H7 (cell line): ENCODE measurements at places on chromosomes 5 and 9. TPM values are rescaled to one million over a fixed set of nuclear protein-coding genes. Genes with fewer than 3 reads are reported as not detected.
A peak's percentile ranks its signal among the peaks of the same experiment; 100 is the strongest.

DNA sequence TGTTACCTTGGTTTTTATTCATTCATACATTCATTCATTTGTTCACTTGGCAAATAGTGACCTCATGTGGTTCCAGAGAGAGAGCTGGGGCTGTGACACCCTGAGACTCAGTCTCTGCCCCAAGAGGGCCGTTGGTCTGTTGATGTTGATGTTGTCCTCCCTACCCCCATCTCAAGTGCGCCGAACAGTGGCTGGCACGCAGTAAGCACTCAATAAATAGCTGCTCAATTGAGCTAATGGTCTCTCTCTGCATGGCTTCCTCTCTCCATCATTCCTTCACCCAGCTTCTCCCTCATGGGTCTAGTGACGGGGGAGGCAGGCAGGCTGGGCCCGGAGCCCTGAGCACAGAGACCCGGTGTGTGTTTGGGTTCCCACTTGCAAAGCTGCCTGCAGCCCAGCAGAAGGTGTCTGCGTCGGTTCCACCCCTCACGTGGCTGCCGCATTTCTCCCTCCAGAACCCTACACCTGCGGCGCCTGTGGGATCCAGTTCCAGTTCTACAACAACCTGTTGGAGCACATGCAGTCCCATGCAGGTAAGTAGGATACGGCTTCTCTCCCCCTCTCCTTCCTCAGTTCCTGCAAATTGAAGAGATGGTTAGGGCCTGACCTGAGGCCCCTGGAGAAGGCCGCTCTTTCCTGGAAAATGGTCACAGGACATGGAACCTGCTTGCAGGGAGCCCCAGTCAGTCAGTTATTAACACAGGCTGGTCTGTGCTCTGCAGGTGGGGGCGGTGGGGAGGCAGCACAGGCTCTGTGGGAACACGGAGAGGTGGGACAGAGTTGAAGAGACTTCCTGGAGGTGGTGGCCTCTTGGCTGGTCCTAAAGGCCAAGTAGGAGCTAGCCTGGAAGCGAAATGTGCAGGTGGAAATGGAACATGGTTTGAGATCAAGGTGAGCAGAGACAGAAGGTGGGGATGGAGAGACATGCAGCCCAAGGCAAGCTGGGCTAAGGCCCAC is 42.0 kb downstream of the AMBP start:
- DNase-seq, result peak; percentile 19

DNA sequence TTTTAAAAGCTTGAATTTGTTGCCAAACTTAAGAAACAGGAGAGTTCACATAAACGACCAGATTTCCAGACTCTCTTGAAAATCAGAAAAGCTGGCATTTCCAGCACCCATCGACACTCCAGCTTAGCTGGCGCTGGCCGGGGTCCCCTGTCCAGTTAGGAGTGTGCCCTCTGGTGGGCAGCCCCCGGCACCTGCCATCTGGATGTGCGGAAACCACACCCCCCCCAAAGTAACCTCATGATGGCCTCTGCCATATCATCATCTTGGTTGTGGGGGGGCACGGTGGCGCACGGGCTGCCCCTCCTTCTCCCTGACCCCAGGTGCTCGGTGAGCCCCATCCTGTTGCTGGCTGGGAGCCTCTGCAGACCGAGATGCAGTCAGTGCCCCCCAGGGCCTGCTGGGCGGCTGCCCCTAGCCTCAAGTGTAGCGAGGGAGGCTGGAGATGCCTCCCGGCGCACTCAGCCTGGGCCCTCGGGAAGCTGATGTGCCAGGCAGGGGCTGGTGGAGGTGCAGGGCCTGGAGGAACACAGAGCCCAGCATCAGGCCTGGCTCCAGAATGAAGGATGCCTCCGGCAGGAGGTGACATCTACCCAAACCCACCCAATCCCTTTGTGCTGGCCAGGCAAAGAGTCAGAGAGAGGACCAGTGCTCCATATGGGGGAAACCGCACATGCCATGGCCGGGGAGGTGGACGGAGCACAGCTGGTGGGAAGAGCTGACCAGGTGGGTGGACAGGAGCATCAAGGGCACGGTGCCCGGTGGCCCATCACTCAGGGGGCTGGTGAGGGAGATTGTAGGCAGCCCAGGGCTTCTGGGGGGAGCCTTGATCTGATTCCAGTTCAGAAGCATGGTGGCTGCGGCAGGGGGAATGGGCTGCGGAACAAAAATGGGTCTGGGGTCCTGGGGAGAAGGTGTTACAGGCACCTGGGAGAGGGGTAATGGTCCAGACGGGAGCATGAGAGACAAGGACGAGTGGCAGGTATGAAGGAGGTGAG is 70.6 kb downstream of the ADAMTS2 start:
- DNase-seq, result peak; percentile 84

DNA sequence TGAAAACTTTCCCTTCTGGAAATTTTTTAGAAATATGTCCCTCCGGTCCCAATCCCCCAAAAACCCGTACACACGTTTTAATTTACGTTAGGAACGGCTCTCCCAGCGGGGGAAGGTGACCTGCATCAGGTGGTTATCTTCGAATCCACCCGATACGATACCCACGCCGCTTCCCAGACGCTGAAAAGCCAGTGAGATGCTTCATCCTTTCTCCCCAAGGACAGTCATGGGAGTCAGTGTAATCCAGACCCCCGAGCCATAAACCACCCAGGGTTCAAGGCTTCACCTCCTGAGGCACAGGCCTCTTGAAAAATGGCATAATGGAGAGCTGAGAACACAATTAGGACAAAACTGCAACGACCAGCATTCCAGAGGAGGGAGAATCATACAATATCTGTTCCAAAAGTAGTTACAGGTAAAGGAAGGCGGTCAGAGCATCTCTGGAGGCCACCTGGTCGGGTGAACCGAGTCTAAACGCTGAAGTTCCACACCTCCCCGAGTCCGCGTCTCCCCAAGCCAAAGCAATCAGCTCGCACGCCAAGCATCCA is 857 bp downstream of the FAM169A start:
- peak; percentile 35 for DNase-seq

- no peak for DNase-seq
Observed at GRCh38 chr5:96765043-96765442, 42.7 kb downstream of the ERAP1 start.

DNA sequence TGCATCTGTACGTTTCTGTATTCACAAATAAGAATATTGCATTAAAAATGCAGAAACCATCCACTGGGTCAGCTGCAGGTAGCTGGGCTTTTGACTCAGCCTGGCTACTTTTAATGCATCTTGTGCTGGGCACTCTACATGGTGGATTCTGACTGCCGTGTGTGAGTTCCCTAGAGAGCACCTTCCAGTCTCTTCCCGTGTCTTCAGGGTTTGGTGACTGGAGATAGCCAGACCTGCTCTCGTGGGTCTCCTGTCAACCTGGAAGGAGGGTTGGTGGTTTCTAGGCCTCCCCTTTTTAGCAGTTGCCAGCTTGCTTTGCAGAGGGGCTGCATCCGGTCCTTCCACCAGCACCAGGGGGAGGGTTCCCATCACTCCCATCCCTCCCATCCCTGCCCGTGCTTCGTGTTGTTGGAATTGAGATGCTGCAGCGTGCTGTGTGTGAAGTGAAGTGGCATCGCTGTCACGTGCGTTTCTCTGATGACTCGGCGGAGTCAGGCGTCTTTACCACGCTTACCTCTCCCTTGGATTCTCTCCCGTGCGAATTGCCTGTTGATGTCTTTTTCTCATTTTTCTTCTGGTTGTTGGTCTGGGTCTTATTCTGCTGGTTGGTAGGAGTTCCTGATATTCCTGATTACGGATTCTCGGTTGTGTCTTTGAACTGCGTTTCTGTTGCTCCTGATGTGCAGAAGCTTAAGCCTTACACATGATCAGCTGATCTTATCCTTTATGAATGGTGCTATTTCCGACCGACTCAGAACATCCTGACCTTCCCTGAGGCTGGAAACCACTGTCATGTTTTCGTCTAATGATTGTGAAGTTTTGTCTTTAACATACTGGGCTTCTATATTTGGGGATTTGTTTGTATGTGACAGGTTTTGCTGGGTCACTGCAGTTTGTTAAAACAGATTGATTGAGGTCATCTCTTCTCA is 16.9 kb downstream of the FBXW5 start:
- DNase-seq, result no peak

DNA sequence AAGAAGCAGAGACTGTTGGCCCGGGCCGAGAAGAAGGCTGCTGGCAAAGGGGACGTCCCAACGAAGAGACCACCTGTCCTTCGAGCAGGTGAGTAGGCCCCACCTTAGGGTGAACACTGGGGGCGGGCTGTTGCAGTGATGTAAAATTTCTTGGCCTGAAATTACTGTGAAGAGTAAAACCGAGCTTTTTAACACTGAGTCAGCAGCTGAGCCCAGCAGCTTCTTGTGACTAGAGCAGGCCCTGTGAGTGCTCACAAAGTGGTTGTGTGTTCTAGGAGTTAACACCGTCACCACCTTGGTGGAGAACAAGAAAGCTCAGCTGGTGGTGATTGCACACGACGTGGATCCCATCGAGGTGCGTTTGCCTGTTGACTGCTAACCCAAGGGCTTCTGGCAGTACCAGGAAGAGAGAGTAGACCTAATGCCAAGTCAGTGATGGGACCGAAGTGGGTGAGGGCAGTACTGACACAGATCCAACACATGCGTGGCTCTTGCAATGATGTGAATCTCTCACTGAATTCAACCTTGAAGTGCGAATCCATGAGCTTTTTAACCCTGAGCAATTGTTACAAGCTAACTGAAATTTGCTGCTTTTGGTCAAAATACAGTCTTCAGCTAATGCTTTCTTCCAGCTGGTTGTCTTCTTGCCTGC is 2.1 kb downstream of the RPL7A start:
- DNase-seq, result no peak

DNA sequence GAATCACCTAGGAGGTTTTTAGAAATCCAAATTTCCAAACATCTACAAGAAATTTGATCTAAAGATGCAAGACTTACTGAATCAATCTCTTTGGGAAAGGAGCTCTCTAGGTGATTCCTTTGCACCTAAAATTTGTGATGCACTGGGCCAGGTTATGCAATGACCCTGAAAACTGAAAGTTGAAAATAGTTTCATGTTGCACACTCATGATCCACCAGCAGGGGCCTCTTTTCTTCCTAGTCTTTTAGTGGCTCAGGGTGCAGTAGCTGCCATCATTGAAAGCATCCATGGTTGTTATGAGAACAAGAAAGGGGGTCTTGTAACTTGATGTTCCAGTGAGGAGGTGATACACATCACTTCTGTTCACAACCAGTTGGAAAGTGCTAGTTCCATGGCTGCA is 486.8 kb downstream of the PSAT1 start:
- DNase-seq, result no peak

DNA sequence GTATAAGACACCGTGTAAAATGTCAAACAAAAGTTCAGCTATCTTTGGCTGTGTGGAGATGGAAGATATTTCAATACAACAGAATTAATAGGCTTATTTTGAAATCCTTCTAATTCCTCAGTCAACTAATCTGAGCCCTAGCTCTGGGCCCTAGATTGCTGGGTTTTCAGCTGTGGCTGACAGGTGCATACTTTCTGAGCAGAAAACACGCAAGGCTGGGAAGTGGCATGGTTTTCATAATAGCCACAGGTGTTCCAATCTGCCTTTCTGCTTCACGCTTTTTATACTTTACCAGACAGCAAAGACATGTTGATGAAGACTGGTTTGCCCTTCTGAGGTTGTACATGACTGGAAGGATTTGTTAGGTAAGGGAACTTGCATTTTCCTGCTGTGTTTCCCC is 20.7 kb upstream of the XPA start:
- DNase-seq, result no peak

Gene CNTLN
- total RNA-seq, result 6.3 and 9.0 TPM in 2 replicates

GRCh38 chr9:131239161-131239975 is 36.9 kb downstream of the FAM78A start:
- DNase-seq, result no peak

GRCh38 chr5:148020257-148020988 is 43.4 kb upstream of the SPINK5 start:
- no peak for DNase-seq

Gene ALDH1A1
- 1.6 and 4.5 TPM in 2 replicates for total RNA-seq

- DNase-seq, result no peak
Observed at GRCh38 chr5:60514152-60514551, 185.8 kb downstream of the DEPDC1B start.

- no peak for DNase-seq
Observed at GRCh38 chr9:80134487-80134886, 562.7 kb downstream of the TLE4 start.

Gene ELOVL7
- 2.2 and 2.6 TPM in 2 replicates for total RNA-seq

Gene EPB41L4A
- total RNA-seq, result 3.2 and 4.7 TPM in 2 replicates

Gene TMEM252
- total RNA-seq, result not detected in 2 replicates

Gene IL17B
- not detected in 2 replicates for total RNA-seq

DNA sequence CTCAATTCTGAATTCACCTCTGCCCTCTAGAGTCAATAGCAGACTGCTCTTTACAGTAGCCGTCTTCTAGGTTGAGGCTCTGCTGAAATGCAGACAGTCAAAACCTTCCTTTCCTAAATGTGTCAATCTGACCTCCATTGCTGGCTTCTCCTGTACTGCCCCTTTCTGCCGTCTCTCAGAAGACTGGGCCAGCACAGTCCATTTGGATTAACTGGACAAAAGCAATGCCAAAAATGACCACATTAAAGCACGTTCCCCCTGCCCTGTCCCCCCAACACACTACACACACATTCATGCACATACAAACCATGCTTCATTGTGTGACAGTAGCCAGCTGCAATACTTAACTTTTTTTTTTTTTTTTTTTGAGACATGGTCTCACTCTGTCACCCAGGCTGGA is 130.2 kb upstream of the LIFR start:
- DNase-seq, result no peak

DNA sequence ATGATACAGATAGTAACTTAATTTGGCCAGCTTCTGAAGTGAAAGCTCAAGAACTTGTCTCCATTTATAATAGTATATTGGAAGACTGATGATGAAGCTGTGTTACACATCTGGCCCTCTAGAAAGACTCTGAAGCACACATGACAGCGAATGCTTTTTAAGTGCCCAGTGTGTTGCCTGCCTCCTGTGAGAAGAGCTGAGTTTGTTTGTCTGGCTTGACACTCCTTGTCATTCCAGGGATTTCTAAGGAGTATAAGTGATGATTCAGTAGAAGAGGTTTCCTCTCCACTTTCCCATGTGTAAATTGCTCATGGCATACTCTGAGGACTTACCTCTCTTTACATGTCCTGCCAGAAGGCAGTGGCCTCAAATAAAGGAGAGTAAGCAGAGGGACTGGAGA is 30.4 kb upstream of the LRRTM2 start:
- DNase-seq, result no peak

- DNase-seq, result no peak
Observed at GRCh38 chr5:58543723-58544122, 39.2 kb upstream of the RAB3C start.

DNA sequence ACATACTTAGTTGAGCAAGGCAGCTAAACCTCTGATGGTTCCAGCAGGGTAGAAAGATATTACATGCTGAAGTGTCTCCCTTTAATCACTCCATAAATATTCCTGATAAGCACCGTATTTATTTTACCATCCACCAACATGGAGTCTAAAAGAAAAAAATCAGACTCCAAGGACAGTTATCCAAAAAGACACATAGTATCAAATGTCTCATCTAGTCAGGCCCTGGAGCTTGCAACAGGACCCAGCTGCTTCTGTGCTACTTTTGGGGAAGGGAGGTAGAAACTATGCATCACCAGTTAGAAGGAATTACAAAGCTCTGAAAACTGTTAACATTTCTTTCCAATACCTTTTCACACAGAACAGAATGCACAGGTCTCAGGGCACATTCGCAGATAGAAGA is 88.1 kb downstream of the S1PR3 start:
- DNase-seq, result no peak
